Hematopoietic multipotent progenitor cell treated with erythropoietin and hydrocortisone succinate and interleukin-3 and kit ligand, for 4 days (in vitro differentiated cells): ENCODE measurements at places on chromosomes 7 and 10.

DNA sequence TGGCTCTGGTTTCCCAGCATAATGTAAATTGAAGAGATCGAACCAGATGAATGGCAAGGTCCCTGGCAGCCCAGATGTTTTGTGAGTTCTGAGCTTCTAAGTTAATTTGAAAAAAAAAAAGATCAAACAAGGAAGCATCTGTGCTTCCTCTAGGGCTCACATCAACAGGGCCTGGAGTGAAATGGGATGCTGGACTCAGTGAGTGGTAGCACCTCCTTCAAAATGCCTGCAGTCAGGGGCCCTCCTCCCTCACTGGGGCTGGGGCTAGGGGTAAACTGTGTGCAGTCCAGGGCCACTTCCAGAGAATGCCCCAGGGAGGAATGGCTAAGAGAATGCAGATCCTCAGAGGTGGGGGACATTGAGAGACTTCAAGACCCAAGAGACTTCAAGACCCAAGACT is 6.0 kb upstream of the CUEDC2 start:
- no peak for DNase-seq

DNA sequence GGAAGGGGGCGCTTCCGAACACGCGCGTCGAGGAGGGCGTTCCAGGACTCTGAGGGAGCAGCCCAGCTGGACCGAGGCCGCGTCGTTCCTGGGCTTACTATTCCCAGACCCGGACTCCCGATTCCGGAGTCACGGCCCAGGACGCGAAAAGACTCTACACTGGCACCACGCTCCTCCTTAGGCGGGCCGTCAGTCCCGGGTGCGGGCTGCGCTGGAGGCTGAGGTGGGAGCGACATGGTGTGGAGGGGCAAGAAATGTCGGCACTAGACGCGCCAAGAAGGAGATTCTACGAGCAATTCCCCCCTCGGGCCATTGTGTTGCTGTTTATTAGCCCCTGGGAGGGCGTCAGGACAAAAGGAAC is 584 bp upstream of the RUNDC3B start:
- no peak for DNase-seq

DNA sequence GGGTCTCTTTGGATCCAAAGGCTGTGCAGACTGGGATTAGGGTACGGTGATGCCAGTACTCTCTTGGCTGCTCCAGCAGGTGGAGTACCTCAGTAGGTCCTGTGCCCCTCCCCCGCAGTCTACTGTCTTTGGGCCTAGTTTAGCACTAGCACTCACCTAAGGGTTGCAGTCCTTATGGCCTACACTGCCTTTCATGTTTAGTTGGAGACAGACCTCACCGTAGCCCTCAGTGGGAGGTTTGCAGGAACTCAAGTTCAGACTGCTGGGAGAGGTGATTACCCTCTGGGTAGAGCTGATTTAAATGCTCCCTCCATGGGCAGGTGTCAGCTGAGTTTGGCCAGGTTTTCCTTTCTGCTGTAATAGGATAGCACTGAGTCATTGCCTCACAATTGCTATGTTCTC is 210.8 kb upstream of the TMEM196 start:
- peak; percentile 9 for DNase-seq

- no peak for DNase-seq
These were observed 1415.2 kb downstream of the GATA3 start for GRCh38 chr10:9469663-9470205.

DNA sequence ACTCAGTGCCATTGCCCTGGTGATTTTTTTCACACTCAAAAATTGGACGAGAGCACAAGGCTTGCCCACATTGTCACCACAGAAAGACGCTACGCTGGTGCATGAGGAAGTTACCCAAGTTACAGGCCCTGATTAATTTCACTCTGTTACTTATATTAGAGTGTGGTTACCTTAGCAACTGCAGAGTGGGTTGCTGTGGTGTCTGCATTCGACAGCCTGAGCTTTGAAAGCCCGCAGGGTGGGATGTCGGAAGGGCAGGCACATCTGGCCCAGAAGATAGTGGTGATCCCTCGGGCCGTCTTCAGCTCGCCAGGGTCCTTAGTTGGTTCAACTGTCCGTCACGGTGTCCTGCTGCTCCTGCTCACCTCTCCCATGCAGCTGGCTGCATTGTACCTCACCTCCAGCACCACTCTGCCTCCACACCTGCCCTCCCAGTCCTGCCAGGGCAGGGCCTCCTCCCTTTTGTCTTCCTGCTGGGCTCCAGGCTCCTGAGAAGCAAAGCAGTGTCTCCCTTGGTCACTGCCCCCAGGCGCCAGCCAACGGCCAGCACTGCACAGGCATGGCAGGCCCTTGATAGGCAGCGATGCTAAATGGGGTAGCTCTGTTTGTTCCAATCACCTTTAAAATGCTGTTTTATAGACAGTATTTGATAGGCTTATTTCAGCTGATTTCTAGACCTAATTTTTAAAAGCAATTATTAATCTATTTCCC is 167.2 kb downstream of the EBF3 start:
- peak; percentile 68 for DNase-seq

GRCh38 chr10:62916141-62916603 is 100.0 kb upstream of the EGR2 start:
- no peak for DNase-seq

DNA sequence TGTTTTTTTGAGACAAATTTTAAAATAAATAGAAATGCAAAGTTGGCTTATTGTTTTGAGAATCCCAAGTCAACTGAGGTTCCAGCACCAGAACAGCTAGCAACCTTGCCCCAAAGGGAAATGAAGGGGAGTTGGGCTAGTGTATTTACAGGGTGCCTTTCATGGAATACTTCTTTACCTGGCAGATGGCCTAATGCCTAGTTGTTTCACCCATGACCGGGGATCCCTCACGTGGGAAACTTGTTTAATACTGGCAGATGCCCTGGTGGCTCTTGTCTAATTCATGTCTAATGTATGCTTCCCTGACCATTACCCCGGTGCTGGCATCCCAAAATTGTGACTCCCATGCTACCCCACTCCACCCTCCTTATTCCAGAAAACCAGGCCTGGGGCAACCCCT is 861.1 kb upstream of the ZWINT start:
- no peak for DNase-seq

DNA sequence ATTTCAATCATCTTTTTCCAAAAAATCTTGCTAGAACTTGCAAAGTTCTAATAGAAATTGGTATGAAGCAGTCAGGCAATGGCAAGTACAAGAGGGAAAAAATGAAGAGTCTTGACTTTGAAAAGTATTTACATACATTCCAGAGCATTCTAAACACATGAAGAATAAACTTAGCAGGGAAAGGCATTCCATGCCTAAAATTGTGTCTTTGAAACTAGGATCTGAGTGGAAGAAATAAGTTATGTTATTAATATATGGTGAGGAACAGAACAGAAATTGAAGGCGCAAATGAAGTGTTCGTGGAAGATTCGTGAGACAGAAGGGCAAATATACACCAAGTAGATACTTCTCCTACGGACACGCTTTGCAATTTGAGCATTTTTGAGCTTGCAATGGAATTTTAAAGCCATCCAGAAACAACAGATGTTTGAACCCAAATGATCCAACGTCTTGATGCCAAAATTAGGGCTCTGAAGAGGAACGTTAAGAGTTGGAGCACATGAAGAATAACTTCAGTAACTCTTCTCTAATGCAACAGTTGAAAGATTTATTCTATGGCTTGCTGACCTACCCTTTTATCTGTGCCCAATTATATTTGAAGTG is 40.6 kb upstream of the SEPTIN7 start:
- no peak for DNase-seq

GRCh38 chr10:119821182-119821581 is 51.5 kb downstream of the MCMBP start:
- DNase-seq: peak; percentile 62

- DNase-seq: no peak
These were observed 126.7 kb upstream of the ZNF32 start for GRCh38 chr10:43775384-43775783.

DNA sequence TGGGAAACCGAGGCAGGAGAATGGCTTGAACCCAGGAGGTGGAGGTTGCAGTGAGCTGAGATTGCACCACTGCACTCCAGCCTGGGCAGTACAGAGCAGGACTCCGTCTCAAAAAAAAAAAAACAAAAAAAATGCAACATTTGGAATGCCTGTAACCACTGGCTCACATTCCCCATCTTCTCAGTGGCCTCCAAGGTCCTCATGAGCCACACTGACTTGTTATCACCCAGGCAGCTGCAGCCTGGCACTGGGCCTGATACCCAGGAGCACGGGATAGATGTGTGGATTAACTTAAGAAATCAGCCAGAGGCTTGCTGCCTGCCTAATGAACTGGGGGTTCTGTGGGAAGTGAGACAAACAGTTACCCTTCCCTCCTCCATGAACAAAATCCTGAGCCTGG is 23.0 kb downstream of the JCAD start:
- DNase-seq: no peak

DNA sequence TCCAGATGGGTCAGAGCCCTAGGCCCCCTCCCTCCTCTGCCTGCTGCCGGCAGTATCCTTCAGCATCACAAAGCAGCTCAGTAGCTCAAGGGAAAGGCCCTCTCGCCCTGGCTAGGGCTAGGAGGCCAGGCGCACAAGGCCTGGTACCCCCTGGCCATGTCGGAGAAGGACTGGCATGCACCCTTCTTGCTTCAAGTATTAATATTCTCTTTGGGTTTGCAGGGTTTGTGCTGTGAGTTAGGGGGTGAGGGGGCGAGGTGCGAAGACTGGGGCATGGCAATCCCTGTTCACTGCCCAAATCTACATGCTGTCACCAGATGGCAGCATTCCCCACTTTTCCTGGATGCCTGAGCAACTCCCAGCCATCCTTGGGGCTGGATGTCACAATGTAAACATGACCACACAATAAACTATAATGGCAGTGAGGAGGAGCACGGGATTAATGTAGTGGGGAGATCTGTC is 105.2 kb downstream of the NEURL1 start:
- peak; percentile 76 for DNase-seq

DNA sequence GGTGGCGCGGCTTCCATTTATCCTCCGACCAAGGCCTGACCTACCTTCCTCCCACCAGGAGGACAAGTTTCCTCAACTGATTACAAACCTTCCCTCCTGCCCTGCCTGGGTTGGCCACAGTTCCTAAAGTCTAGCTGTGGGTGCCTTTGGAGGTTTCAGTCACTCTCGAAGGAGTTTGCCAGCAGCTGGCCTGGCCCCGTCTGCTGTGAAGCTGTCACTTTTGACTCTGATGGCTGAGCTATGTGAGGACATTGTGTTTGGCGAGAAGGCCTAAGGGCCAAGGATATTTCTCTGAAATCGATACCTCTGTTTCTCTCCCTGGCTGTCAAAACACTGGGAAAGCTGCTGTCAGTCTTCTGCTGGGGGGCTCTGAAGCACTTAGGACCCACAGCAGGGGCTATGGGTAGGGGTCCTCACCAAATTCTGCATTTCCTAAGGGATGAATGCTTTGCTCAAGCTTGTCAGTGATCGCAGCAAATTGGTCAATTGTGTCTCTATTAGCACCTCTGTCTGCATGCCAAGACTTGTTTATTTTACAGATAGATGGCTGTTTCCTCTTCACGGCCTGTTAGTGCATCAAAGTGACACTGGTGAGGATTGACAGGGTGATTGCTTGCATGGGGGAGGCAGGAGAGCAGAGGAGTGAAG is 31.9 kb upstream of the SAMD8 start:
- DNase-seq: no peak

GRCh38 chr7:30923774-30924413 is 12.2 kb downstream of the AQP1 start:
- no peak for DNase-seq

DNA sequence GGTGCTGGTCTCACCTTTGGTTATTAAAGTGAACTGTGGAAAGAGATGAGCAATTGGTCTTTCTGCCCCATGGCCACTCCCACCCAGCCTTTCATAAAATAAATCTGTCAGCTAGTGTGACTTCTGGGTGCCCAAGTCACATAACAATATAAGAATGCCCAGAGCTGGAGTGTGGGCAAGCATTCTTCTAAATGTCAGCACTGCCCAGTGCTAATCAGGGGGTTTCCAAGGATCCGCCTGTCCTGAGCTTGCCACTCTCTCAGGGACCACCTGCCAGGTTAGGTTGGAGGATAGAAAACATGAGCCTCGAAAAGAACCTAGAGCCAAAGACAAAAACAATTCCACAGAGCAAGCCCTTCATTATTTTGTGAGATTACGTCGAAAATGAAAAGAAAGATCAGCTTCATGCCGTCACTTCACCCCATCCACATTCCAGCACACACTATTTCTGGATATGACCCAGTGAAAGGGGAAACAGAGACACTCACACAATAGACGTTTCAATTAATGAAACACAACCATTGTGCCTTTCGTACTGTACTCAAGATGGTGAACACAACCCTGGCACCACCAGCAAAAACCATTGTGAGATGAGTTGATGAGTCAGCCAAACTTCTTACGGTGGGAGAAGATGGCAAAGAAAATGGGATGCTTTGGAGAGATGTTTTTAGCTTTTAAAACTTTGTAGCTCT is 30.8 kb downstream of the SCRN1 start:
- no peak for DNase-seq

DNA sequence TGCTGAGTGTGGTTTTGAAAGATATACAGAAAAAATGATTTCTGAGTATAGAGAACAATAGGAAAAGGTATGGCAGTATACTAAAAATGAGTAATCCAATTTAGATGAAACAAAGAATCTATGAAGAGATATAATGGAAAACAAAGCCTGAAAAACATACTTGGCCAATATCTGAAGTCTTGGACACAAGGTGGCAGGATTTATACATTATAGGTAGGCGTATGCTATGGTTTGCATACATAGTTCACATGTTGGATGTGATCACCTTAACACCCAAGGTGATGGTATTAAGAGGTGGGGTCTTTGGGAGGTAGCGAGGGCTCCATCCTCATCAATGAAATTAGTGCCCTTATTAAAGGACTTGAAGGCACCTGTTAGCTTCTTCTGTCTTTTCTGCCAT is 34.5 kb upstream of the BPGM start:
- no peak for DNase-seq

DNA sequence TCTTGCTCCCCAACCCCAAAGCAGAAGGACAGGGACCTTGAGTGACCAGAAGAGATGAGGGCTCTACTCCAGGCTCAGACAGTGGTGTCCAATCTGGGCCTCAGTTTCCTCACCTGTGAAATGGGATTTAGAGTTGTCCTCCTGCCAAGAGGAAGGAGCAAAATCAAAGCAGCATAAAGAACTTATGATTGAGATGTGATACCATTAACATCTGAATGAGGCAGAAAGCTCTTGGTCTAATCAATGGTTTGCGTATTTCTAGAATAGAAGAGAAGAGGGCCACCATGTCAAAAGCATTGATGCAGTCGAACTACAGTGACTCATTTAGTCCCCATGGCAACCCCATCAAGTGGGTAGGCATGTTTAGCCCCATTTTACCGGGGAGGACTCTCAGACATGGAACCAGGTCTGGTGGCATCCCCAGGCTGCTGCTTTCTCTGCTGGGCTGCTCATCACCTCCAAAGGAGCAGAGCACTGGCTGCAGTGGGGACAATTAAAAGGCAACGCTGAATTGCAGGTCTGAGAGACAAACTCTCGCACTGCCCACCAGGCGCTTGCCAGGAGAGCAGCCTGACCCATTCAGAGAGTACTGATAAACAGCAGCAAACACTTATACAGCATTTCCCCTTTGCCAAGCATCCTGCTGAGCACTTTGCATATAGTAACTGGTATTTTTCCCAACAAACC is 175.9 kb downstream of the NEURL1 start:
- DNase-seq: no peak

- DNase-seq: peak; percentile 13
These were observed 168.0 kb downstream of the SORCS1 start for GRCh38 chr10:106996510-106996909.

- DNase-seq: peak; percentile 65
These were observed 97.9 kb upstream of the IKZF1 start for GRCh38 chr7:50206453-50207250.

GRCh38 chr10:133401500-133401899 is 7.5 kb downstream of the MTG1 start:
- DNase-seq: no peak
